ENCODE measurements at places on chromosomes 16 and 17.
A peak's percentile ranks its signal among the peaks of the same experiment; 100 is the strongest.

DNA sequence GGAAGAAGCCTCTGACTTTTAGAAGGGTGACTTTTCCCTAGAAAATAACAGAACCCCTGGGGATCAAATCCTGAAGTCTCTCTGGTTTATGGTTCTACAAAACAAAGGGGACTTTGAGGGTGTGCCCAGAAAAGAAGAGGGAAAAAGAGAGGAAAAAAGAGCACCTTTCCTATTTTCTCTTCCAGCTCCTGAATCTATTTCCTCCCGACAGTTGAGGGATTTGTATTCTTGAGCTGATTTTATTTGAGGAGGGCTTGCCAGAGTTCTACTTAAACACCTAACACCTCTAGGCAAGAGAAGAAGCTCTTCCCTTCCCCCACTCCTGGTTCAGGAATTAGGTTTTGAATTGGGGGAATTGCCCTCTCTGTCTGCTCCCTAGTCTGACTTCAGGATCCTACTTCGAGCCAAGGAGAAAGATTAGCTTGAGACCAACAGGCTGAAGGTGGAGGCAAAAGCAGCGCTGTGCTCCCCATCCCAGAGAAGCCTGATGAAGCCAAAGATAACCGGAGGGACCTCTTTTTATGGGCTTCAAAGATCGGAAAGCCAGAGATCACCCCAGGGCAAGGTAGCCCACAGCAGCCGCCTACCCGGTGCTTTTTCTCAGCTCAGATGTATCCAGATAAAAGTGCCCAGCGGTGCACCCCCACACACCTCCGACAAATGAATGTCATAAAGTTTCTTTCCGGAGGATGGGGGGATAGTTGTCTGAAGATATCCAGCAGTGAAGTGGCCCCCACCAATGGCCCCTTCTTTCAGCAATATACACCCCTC, 796 bp downstream of the HOXB3 start:
- DNase-seq, result no peak

GRCh38 chr17:36931697-36932382, 5.4 kb upstream of the LHX1 start:
- no peak for DNase-seq

- DNase-seq, result no peak
Measured at GRCh38 chr17:71114911-71115668, 945.8 kb downstream of the KCNJ2 start.

DNA sequence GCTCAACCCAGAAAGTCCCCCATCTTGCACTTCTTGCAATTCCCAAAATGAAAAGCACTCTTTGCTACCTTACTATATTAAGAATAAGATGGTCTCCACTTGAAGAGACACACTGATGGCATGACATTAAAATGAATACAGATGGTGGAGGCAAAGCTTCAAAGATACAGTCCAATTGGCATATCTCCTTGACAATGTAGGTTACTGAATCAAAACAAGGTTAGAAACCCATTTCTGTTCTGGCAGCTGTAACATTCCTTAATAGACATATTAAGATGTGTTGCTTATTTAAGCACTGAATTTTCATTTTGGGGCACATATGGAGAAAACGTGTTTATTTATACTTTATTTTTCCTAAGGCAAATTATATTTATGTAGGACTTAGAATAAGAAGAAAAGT, 1262.8 kb upstream of the CDH8 start:
- no peak for DNase-seq

- DNase-seq, result no peak
Measured at GRCh38 chr16:31810863-31811262, 62.7 kb upstream of the ZNF267 start.

DNA sequence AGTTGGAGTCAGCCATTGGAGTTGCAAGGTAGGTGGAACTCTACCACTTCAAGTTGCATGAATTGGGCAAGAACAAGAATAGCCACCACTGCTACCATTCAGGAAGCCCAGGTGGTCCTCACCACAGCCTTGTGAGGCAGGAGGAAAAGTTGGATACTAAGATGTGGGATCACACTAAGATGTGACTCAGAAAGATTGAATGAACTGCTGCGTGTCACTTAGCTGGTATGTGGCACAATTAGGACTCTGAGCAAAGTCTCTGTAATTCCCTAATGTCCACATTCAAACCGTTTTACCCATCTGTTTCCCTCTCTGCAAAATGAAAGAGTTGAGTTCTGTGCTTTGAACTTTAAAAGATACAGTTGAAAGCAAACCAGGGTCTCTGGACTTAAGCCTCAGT, 44.7 kb upstream of the HS3ST3A1 start:
- no peak for DNase-seq

- DNase-seq, result no peak
Measured at GRCh38 chr16:51153577-51154031, 2.5 kb upstream of the SALL1 start.

- peak; percentile 94 for DNase-seq
Measured at GRCh38 chr17:17921192-17922069, 50.8 kb downstream of the TOM1L2 start.

DNA sequence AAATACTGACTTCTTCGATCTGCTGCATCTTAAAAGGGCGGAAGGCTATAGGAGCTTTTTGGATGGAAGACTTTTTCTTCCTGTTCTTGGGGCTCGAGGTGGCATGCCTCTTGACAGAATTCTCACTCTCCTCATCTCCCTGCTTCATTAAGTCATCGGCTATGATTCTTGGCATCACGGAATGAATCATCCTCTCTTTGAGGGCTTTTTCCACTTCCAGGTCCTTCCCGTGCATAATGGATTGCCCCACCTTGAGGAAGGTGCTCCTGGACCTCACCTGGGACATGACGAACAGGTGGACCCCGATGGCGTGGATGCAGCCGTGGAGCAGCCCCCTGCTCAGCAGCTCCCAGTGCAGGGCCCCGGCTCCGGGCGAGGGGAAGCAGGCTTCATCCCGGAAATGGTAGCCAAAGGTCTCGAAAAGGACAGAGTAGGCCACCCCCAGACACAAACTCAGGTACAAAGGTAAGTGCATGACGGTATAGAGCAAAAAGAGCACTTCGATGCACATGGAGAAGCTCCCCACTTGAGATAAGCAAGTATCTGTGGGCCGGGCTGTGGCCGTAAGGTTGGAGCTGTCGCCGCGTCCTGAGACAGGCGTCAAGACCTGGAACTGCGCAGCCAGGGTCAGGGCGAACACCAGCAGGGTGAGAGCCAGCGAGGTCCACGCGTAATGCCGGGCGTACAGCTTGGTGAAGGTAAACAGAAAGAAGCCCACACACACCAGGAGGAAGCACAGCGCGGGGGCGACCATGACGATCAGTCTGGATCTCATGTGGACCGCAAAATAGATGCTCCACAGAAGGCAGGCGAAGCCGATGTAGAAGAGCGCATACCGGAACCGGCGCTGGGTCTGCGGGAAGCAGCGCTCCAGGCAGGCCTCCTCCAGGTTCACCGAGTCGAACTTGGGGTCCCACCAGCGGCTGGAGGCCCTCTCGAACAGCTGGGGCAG, 1.7 kb downstream of the ADCY9 start:
- DNase-seq, result no peak

GRCh38 chr17:44884941-44885340, 14.3 kb downstream of the EFTUD2 start:
- DNase-seq, result no peak

Measured in astrocyte of the cerebellum (primary cell).